ENCODE measurements at places on chromosomes 11 and 22.

DNA sequence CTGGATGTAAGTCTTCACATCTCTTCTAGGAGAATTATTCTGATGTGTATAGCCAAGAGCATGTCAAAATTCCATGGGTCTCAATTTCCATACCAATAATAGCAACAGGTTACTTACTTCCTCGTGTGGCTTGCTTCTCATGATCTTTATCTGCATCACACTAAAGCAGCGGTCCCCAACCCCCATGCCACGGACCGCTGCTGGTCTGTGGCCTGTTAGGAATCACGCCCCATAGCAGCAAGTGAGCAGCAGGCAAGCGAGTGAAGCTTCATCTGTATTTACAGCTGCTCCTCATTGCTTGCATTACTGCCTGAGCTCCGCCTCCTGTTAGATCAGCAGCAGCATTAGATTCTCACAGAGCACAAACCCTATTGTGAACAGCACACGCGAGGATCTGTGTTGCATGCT lies 28.9 kb upstream of the SLC25A1 start:
- no peak for DNase-seq

- DNase-seq = no peak
These were observed 587.2 kb downstream of the BUD13 start for GRCh38 chr11:116185551-116185950.

GRCh38 chr11:20844630-20845029 lies 175.2 kb downstream of the NELL1 start:
- no peak for DNase-seq

GRCh38 chr11:31620434-31620833 lies 110.9 kb downstream of the ELP4 start:
- peak; percentile 9 for DNase-seq

- DNase-seq = no peak
These were observed 322.4 kb downstream of the CNTN5 start for GRCh38 chr11:99343117-99343516.

GRCh38 chr22:46636221-46637002 lies 16.2 kb downstream of the GRAMD4 start:
- no peak for DNase-seq

DNA sequence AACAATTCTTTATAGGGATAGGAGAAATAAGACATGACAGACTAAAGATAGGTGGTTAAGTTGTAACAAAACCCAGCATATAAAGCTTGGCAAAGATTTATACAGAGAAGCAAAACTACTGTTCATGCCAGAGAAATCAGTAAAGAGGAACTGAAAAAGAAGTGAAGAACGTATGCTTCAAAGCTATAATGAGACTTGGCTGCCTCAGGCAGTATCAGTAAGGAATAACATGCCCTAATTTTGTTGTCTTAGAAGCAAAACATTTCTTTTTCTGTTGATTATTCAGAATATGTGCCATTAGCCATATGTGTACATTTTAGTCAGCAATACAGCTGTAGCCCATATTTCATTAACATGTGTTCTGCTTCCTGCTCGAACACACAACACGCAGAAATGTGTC lies 403.2 kb downstream of the NELL1 start:
- no peak for DNase-seq

DNA sequence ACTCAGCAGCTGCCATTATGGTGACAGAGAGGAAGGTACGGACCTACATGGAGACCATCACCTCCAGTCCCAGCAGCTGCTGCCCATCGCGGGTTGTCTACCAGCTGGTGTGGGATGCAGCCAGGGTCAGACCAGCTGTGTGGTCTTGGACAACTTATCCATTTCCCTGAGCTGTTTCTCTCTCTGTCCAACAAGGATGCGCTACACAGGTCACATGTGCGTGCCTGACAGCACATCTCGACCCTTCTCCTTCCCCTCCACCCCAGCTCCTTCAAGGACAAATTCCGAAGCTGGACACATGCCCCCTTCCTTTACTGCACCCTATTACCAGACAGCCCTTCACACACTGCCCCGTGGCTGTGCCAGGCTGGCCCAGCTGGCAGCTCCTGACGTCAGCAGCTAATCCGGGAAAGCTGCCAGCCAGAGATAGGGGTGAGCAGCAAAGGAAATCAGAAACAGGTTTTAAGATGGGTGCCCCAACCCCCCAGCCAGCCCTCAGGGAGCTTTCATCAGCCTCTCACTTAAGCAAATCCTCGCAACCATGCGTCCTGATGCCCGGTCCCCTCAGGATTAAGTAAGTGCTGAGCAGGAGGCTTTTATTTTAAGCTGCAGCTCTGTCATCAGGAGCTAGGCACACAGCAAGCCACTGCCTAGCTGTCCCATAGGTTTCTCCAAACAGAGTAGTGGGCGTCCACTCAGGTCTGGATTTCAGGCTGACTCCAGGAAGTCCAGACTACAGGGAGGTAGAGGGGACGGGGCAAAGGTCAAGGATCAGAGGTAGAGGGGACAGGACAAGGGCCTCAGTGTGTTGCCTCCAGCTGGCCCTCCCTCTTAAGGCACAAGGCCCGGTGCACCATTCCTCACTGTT lies 20.3 kb downstream of the TEF start:
- DNase-seq = peak; percentile 87

GRCh38 chr22:19419464-19420178 lies 11.9 kb downstream of the HIRA start:
- no peak for DNase-seq

GRCh38 chr11:57458410-57459163 lies 1.7 kb upstream of the RTN4RL2 start:
- DNase-seq = no peak

GRCh38 chr22:50019316-50019715 lies 6.8 kb upstream of the IL17REL start:
- no peak for DNase-seq

DNA sequence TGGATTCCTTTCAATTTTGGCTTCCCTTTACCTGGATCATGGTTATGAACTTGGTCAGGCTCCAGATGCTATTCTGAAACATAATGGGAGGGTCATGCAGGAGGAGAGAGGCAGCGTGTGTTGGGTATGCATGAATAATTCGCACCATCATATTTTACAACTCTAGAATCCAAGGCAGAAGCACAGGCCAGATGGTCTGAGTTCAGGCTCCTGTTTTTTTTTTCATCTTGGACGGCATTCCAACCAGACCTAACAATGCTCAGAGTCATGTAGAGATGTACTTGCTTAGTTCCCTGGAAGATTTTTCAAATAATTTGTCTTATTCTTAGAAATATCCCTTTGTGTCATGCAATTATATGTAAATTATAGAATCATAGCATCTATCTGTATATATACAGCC lies 393.5 kb downstream of the JRKL start:
- no peak for DNase-seq

- DNase-seq = no peak
These were observed 103.2 kb upstream of the GALNT18 start for GRCh38 chr11:11724994-11725393.

DNA sequence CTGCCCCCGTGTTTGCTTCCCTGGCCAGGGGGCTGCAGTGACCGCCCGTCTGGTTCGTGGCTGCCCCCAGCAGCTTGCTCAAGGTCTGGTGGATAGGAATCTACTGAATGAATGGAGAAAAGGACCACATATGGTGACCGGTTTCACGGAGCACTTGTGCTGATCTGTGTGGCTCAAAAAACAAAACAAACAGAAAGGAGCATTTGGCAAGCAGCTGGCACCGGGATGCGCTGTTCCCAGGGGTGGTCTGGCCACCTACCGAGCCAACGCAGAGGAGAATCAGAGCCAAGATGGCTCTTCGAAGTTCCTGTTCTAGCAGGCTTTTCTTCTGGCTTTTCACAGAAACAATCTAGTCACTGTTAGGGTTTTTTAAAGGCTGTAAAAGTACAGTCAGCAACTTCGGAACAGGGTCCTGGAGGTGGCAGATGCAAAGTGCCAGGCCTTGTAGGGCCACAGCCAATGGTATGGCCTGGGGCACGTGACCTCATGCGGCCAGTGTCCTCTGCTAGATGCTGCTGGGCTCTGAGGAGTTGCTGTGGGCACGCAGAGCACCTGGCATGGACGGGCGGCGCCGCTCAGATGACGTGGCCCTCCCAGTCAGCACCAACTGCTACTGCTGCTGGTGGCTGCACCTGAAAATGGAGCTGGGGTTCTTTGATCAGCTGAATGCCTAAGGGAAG lies 27.3 kb upstream of the PACSIN2 start:
- DNase-seq = peak; percentile 7

GRCh38 chr11:68651208-68651984 lies 32.9 kb upstream of the GAL start:
- peak; percentile 63 for DNase-seq

- DNase-seq = no peak
These were observed 2.3 kb downstream of the NIPSNAP1 start for GRCh38 chr22:29578462-29579200.

DNA sequence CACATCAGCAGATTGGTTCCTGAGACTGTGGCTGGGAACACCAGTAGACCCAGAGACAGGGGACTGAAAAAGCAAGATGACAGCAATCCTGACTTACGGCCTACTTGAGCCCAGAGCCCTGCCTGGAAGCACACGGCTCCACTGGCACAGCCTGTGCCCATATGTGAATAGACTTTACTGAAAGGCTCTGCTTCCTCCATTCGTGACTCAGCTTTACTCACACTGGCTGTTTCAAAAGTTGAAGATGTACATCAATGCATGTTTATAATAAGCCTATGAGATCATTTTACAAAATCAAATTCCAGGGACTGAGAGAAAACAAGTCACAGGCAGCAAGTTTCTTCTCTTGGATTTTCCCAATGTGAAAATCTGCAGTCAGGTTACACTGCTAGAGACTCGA lies 134.6 kb upstream of the TEAD1 start:
- DNase-seq = peak; percentile 87

DNA sequence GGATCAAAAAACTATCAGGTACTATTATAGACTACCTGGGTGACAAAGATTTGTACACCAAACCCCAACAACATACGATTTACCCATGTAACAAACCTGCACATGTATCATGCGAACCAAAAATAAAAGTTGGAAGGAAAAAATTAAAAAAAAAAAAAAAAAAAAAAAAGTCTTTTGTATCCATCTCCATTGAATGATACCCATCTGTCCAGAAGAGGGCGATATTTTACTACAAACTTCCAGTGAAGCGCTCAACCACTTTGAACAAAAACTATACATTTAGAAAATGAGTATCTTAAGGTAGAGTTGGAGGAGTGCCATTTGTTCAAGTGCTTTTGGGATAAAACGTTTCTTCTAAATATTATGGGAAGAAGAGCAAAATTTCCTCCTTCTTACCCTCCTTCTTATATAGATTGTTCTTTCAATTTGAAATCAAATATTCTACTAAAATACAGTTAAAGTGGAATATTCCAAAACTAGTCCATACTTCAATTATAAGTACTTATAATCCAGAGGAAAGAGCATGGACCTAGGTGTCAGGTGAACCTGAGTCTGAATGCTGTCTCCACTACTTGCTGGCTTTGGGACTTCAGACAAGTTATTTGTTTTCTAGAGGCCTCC lies 23.3 kb downstream of the ARL14EP start:
- DNase-seq = peak; percentile 47
